ENCODE measurements at places on chromosomes 7 and 10. TPM values are rescaled to one million over a fixed set of nuclear protein-coding genes. Genes with fewer than 3 reads are reported as not detected.

Gene FZD8
- 3.6 TPM for total RNA-seq

Gene AKR1D1
- total RNA-seq: not detected

Gene GNGT1
- not detected for total RNA-seq

Gene TMEM273
- 16.7 TPM for total RNA-seq

Gene CLDN12
- total RNA-seq: 36.5 TPM

Gene OTUD1
- 38.8 TPM for total RNA-seq

Measured in heart right ventricle (tissue), 16 donors.